ENCODE measurements at places on chromosomes 2 and 18.

DNA sequence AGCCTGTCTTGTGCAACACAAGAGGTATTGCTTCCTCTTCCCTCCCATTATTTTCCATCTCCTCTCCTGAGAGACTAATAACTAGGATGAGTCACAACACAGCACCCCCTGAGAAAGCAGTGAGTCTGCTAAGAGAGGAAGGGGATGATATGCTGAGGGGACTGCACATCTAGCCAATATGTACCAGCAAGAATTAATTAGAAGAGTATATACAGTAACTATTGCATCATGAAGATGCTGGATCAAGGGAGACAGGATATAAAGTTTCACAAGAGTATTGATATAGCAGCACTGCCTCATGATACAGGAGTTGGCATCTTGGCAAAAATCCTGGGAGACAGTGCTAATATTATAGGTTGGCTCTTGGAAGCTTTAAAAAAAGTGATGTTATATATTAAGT is 289.9 kb upstream of the RBMS1 start:
- no peak for DNase-seq

DNA sequence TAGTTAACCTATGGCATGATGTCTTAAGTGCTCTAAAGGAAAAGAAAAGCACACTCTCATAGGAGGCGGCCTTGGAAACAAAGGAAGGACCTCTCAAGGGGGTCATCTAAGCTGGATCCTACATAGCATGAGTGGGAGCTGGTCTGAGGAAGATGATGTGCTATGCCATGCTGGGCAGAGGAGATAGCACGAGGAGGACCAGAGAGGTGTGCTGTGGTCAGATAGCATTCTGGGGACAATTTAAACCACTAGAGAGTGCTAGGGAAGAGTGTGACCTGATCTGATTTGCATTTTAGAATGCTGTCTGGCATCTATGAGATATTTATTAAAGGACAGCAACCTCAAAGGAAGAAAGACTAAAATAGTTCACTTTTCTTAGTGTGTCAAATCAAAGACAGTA is 910.1 kb upstream of the CELF4 start:
- no peak for DNase-seq

- DNase-seq, result no peak
Observed at GRCh38 chr2:146602856-146603255, 1242.0 kb upstream of the ACVR2A start.

DNA sequence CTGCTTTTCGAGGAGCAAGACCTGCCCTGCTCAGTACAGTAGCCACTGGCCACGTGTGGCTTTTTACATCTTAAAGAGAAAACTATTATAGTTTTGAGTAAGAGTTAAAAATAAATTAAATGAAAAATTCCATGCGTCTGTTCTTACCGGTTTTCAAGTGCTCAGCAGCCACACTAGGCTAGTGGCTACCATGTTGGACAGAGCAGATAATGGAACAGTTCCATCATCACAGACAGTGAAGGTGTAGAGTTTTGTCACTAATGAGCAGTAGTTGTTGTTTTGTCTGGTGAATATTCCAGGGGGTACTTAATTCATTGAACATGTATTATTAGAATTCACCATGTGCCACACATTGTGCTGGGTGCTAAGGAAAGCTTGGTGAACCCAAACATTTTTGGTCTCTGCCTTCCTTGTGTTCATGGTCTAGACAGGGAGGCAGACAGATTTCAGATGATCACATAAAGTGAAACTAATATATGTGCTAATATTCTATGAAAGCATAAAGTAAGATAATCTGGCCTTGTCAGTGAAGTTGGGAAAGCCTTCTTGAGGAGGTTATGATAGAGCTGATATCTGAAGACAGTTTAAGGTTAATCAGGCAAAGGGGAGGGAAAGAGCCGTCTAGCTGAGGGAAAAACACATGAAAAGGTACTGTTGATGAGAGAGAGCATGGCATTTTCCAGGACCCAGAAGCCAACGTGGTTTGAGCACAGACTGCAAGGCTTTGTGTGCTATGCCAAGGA is 1.4 kb downstream of the ALMS1 start:
- DNase-seq, result no peak

GRCh38 chr2:126995621-126996377 is 97.1 kb downstream of the TEX51 start:
- no peak for DNase-seq

GRCh38 chr2:197239434-197239833 is 71.1 kb downstream of the ANKRD44 start:
- DNase-seq, result no peak

GRCh38 chr2:147451902-147452515 is 392.8 kb upstream of the ACVR2A start:
- DNase-seq, result no peak

DNA sequence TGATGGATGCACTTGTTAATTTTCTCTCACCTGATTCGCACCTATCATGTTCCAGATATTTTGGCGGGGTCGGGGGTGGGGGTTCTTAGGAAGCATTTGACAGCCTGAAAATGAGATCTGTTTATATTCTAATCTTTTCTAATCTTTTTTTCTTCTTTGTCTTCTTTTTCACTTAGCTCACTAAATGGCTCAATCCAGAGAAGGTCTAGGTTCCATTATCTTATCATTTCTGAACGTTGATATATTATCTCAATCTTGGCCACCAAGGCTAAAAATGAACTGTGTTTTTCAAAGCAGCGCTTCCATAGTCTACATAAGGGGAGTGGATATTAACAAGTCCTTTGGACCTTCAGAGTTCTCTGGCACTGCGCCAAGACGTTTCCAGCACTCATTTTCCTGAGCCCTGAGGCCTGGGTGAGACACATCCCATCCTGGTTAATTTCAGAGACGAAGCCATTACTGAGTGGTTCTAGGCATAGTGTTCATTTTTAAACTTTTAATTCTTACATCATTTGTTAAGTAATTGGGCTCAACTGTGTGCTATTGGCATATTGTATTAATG is 229.0 kb downstream of the SOX11 start:
- DNase-seq, result no peak

DNA sequence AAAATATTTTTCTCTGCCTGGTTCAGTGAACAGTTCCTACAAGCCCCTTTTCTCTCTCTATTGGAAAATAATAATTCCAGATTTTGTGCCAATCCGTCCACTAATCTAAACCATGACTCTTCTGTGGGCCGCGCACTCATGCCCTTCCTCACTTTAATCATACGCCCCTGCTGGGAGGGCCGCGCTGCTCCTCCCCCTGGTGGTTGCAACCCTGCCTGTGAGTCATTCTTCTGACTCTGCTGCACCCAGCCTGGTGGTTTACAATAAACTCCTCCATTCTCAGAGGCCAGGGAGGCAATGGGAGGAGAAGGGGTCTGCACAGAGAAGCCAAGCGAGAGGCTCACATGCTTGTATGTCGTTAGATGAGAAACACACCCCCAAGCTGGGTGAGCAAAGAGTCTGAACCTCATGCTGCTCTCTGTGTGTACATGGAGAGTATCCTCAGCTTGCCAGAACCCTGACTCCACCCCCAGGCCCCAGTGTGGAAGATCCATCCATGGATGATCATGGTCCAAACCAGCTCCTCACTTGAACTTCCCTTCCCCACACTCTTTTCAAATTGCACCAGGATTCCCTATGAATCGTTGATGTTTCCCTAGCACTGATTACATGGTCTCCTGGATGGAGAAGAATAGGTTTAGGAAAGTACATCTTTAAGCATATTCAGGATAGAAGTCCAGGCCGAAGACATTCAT is 228.9 kb downstream of the ANKRD30B start:
- DNase-seq, result no peak

DNA sequence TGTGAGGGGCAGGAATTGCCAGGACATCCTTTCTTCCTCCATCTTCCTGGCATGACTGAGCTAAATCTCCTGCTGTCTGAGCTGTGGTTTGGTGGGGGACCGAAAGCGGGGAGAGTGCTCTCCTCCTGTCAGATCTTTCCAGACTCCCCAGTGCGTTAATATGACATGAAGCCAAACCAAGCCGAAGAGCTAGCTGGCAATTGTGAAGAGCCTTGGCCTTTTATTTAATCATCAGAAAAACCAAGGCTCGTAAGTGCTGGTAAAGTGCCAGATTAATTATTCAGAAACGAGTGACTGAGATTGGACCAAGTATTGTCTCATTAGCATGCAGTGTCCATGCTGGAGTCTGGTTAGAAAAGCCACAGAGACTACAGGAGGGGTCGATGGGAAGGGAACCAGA is 14.5 kb upstream of the LRPPRC start:
- no peak for DNase-seq

- DNase-seq, result no peak
Observed at GRCh38 chr2:96808176-96808837, 7.8 kb upstream of the CNNM3 start.

GRCh38 chr2:207110715-207111114 is 55.0 kb downstream of the KLF7 start:
- DNase-seq, result no peak

- no peak for DNase-seq
Observed at GRCh38 chr2:40546439-40547191, 94.7 kb upstream of the SLC8A1 start.

- no peak for DNase-seq
Observed at GRCh38 chr2:176239031-176239430, 30.2 kb upstream of the MTX2 start.

DNA sequence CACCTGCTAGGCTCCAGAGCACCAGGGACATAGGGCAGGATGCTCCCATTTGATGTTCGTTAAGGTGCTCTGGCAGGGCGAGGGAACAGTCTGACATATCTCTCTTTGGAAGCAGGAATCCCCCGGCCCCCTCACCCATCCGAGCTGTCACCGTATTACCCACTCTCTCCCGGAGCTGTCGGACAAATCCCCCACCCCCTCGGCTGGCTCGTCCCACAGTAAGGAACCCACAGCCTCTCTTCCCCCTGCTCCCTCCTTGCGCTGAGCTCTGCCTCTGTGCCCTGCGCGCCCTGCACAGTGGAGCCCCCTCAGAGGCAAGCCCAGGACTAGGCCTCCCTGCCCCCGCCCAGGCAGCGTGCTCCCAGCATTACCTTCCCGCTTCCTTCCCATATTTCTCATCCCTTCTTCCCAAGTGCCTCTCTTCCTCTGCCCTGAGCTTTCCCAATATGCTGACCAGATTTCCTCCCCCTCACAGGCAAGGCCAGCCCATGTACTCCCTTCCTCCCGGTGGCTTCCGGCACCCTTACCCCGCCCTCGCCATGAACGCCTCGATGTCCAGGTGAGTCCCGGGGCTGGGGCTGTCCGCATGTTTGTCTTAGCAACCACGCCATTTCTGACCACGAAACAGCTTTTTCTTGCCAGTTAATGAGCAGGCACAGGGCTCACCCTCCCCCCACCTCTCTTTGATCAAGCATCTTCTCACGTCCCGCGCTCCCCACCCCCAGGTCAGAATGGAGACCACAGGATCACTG is 23.8 kb downstream of the TGOLN2 start:
- DNase-seq, result no peak

DNA sequence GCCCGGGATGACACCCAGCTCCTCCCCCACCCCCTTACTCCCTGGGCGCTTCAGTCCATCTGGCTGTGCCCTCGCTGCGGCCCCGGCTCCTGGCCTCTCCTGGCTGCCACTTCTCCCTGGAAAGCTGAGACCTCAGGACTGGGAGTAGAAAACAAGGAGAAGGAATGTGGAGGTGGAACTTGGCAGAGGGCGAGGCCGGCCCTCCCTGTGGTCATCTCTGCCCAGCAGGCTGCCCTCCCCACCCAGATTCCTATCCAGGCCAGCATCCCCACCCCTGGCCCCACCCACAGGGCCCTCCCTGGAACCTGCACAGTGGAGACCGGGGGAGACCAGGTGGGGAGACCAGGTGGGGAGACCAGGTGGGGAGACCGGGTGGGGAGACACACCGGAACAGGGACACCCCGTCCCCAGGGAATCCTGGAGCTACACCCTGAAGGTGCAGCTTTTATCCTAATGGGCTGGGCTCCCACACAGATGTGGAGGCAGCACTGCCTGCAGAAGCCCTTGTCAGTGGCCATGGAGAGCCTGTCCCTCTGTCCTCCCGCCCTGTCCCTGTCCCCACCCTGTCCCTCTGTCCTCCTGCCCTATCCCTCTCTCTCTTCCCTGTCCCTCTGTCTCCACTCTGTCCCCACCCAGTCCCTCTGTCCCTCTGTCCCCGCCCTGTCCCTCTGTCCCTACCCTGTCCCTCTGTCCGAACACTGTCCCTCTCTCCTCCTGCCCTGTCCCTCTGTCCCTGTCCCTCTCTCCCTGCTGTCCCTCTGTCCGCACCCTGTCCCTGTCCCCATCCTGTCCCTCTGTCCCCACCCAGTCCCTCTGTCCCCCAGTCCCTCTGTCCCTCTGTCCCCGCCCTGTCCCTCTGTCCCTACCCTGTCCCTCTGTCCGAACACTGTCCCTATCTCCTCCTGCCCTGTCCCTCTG is 157.1 kb downstream of the PXDN start:
- no peak for DNase-seq

DNA sequence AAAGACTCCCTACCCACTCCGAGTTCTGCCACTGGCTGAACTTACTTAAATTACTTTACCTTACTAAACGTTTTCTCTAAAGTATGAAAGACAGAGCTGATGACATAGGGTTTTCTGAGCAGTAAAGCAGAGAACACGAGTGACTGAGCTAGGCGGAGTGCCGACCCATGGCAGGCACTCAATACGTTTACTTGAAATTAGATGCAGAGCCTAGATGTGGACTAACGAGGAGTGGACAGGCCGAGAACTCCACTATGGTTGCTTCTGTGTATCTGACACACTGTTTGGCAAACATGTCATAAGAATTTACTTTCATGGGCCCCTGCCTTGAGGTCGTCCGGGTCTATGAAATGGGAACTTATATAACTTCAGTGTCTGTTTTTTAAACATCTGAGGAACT is 471.0 kb downstream of the STK39 start:
- DNase-seq, result no peak

- DNase-seq, result no peak
Observed at GRCh38 chr18:22279741-22280452, 110.5 kb downstream of the GATA6 start.

- DNase-seq, result no peak
Observed at GRCh38 chr2:173762221-173762620, 203.0 kb downstream of the SP3 start.

- DNase-seq, result no peak
Observed at GRCh38 chr2:121220995-121221394, 64.0 kb downstream of the TFCP2L1 start.

DNA sequence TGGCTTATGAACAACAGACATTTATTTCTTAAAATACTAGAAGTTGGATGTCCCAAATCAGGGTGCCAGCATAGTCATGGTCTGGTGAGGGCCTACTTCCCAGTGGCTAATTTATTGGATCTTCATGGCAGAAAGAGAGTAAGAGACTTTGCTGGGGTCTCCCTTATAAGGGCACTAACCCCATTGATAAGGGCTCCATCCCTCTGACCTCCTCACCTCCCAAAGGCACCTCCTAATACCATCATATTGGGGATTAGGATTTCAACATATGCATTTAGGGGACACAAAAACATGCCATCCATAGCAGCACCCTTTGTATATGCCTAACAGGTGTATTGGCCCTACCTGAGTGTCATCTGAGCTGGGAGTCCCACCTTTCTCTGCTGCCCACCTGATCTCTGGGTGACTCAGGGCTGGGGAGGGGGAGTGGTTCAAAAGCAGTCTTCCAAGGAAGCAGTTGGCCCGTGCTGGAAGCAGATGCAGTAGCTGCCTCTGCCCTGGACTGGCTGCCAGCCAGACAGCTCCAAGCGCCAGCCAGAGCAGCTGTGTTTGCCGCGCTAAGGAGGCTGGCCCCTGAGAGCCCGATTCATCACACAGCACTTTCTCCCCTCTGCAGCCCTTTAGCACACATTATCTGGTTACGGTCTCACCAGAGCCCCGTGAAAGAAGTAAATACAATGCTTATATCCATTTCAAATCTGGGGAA is 84.6 kb downstream of the SMAD7 start:
- peak; percentile 91 for DNase-seq

GRCh38 chr2:137964066-137964858 is at the start of gene HNMT:
TSS of gene HNMT (plus strand) at chr2:137964473. CDS start at chr2:137964492, 19 bp downstream.
- DNase-seq, result no peak

All from D341Med (cell line).